Stimulated activated CD8-positive, alpha-beta memory T cell treated with anti-CD3 and anti-CD28 coated beads, Interleukin-15, amount 100 ng/mL, for 4 hours (primary cell): ENCODE measurements at places on chromosomes 2 and 18.

DNA sequence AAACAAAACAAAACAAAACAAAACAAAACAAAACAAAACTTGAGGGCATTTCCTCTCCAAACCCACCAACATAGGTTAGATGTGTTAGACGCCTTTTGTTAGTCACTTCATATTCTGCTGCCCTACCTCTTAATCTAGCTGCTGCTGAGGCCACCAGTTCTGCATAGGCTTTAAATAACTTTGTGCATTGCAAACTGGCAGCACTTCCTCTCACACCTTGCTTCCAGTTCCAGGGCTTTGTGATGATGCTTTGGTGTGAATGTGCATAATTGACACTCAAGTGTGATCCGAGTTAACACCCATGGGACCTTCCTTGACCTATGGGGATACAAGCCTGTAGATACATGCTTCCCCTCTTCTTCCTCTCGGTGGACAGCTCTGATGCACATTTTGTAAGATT lies 2.3 kb upstream of the SERPINB11 start:
- no peak for DNase-seq

GRCh38 chr18:31043709-31044108 lies 1.2 kb upstream of the DSC3 start:
- DNase-seq = no peak

DNA sequence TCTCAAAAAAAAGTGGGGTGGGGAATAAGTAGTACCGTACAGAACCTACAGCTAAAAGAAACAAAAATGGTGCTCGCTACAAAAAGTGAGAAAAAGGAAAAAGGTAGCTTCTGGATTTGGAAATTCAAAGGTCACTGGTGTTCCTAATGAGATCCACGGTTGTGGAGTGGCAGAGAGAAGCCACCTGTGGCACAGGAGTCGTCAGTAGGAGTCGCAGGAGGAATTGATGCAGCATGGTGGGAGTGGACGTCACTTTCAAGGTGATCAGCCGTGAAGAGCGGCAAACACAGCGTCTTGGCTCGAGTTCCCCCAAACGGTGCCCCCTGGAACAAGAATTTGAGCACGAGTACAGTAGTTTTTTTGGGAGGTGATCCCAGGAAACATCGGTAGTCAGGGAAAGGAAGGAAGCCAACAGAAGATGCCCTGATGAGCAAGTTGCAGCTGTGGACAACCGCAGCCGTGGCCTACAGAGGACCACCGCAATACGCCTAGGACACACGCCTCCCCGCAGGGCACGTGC lies 1.4 kb upstream of the TTL start:
- DNase-seq = no peak

DNA sequence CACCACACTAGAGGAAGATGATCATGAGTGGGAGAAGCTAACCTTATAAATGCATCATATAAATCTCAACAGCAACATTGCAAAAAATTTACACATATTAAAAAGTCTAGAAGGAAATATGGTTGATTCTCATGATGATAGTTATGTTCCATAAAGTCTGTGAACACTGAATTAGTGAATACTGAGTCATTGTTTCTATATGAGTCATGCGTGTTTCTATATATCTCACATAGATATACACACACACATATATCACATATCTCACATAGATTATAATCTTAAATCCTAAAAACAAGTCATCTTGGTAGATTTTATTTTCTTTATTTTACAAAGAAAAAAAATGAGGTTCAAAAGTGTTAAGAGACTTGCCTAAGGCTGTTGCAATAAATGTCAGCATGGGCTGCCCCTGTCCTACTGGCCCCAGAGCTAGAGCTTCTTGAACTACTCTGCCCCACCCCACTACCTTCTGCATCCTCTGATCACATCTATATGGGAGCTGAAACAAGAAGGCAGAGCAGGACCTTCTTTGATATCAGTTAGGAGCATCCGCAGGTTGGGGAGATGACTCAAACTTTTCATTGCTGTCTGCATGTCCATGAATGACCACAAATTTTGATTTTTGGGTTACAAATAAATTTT lies 81.8 kb upstream of the ADAM23 start:
- no peak for DNase-seq

DNA sequence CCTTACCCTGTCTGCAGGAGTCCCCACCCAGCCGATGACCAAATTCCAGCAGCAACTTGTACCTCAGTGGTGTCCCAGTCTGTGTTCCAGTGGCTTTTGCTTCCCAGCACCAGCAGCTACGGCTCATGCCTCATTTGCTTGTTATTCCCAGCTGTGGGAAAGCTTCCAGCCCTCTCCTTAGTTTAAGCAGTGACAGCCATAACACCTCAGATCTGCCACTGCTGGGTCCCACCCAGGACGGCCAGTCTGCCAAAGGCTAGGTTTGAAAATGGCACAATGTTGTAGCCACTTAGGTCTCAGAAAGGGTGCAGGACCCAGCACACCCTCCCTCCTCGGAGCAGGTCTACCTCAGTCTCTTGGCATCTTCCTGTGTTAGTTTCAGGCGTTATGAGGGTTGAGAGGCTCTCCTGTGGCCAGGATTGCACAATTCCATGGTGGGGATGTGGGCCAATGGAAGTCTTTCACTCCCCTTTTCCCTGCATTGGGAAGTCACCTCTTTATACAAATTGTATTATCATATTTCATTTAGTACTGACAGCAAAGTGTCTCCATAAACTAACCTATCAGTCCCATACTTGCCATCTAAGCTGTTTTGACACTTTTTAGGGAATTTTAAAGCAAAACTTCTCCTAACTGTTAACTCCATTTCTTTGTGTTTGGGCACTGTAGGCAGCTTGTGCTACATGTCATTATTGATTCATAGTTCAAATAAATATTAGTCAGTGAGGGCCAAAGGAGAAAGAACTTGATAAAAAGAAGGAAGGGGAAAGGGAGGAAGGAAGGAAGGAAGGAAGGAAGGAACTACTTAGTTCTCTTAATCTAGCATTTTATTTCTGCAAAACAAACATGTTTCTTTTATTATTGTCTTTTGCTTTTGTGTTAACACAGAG lies 62.9 kb upstream of the FAM110C start:
- no peak for DNase-seq

DNA sequence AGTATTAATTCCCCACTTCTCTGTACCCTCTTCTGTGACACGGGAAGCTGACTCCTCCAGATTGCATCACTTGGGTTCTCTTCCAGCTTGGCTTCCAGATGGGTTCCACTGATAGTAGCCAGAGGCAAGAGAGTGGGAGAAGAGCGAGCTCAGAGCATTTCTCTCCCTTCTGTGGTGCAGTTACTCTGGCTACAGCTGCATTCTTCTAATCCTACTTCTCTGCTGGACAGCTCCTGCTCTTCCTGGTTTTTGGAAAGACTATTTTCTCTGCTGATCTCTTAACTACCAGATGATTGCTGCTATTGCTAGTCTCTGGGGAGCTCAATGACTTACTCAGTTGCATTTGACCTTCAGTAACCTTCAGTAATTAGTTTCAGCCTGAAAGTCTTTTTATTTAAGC lies 187.5 kb upstream of the MAP2 start:
- no peak for DNase-seq

DNA sequence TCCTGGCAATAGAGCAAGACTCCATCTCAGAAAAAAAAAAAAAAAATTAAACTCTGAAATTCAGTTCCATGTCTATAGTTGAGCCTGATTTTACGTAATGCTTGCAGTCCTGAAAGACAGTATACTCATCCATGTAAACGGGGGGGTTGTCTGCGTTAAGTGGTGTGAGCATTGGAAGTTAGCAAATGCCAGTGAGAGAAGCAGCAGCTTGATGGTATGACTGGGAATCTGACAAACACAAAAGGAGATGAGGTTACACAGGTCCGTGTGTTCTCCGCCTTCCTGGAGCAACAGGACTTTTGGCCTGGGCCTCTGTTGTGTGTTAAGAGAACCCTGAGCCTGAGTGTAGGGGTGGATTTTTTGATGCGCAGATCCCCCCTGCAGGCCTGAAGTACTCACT lies 82.9 kb downstream of the PRKCE start:
- DNase-seq = no peak
